GM23338 (cell line): ENCODE measurements at places on chromosomes 3 and 15.

DNA sequence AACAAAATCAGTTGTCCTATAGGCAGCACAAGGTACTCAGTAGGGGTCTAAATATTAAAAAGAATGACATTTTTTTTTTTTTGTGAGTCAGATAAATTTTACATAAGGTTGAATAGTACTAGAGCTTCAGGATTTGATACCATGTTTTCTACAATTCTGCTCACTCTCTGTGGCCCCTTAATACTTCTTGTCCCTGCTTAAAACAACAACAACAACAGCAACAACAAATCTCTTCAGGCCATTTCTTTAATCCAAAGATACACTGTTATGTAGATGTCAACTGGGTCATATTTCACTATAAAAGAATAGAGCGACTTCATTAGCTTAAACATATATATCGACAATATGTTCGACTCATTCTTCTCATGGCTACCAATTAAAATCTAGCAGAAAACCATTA, 3.0 kb downstream of the IL5RA start:
- DNase-seq, result no peak

DNA sequence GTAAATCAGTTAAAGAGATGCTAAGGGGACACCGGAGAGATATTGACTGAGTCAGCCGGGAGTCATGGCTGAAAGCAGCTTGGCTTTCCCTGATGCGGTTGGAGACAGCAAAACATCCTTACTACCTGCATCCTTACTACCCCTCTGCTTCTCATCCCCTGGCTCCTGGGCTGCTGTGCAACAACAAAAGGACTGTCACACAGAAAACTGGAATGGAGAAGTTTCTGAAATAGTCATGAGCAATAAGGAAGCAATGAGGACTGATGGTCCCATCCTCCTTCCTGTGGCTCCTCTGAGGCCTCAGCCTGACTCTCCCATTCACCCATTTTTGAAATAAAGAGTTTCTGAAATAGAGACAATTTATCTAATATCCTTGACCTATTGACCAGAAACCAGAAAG, 1.1 kb downstream of the HCLS1 start:
- DNase-seq, result no peak

GRCh38 chr3:111968319-111969054, 10.3 kb upstream of the ABHD10 start:
- no peak for DNase-seq

DNA sequence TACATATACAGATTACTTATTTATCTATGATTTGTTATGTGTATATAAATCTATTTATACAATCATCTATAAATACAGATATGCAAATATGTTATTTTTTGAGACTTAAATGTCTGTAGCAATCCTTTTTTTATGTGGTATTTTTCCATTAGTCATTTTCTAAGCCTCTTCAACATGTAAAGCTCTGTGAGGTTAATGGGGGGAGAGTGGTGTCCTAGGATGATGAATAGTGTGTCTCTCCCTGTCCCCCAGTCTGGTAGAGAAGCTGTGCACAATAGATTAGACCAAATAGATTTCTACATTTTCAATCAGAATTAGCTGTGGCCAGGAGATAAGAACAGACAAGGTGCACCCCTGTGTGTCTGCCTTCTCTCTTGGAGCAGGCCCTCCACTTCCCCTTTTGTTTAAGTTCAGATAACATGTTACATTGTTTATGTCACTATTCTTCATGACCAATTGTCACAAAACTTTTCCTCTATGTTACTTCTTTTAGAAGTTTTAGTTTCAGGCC, 453.9 kb downstream of the LPP start:
- DNase-seq, result no peak
